GM10248 (cell line): ENCODE measurements at places on chromosomes 16 and 17.
A peak's percentile ranks its signal among the peaks of the same experiment; 100 is the strongest.

- peak; percentile 78 for DNase-seq
Observed at GRCh38 chr16:48353565-48354163, 31.5 kb downstream of the SIAH1 start.

- DNase-seq = no peak
Observed at GRCh38 chr17:65453204-65453931, 108.1 kb downstream of the AXIN2 start.

GRCh38 chr17:50922721-50923405 lies 56.7 kb upstream of the TOB1 start:
- no peak for DNase-seq

- DNase-seq = no peak
Observed at GRCh38 chr17:29787995-29788394, 142.0 kb downstream of the SSH2 start.

GRCh38 chr17:48961516-48962233 lies 6.7 kb downstream of the GIP start:
- no peak for DNase-seq

GRCh38 chr16:86993426-86994110 lies 323.6 kb downstream of the C16orf95 start:
- no peak for DNase-seq

- no peak for DNase-seq
Observed at GRCh38 chr17:17380145-17380925, 77.2 kb downstream of the NT5M start.

DNA sequence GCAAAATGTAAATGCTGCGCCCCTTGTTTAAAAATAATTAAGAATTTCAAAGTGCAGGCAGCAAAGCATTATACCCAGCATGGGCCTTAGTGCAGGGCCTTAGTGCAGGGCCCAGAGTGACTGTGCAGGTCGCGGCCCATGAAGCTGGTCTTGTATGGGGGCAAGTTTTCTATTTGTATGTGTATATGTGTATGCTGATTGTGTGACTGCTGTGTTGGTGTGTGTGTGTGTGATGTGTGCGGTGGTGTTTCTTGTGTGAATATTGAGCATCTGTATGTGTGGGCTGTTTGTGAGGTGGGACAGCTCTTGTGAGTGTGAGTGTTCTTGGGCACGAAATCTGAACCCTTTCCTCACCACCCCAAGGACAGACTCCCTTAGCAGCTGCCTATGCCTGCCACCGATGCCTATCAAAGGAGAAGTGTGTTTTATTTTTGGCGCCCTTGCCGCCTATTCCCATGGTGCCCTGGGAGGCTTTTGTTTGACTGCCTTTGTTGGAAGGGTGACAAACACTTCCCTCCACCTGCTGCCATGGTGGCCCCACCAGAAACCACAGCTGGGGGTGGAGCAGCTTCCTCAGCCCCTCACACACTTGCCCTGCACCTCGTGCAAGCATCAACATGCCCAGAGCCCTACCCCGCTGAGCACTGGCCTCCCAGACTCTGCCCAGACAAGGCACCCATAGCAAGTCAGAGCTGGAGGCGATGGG lies 18.0 kb downstream of the CCR7 start:
- no peak for DNase-seq

DNA sequence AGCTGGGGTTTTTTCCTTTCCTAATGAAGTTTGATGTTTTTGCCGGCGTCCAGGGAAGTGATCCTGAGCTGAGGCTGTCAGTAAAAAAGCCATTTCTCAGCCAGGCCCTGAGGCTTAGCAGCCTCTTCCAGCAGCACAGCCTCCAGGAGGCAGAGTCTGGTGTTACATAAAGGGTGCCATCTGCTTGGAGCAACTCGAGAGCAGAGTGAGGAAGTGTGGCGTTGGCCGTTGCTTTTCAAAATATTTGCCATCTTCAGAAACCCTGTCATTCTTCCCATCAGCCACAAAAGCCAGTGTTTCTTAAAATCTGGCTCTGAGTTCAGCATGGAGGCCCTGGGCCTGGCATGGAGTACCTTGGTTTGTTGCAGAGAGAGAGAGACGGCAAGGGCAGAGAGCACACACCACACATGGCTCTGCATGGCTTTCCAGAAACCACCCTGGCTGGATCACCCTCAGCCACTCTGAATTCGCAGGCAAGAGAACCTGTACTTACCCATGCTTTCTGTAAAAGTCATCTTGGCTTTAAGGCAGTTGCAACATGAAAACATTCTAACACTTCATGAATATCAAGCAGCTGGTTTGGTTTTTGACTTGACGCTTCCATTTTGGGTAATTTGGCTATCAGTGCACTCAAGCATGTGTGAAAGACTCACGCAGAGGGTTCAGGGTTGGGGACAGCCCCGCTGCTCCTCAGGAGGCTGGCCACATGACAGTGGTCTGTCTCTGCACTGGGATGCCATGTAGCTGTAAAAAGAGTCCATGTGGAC lies 21.0 kb downstream of the PMM2 start:
- peak; percentile 75 for DNase-seq

DNA sequence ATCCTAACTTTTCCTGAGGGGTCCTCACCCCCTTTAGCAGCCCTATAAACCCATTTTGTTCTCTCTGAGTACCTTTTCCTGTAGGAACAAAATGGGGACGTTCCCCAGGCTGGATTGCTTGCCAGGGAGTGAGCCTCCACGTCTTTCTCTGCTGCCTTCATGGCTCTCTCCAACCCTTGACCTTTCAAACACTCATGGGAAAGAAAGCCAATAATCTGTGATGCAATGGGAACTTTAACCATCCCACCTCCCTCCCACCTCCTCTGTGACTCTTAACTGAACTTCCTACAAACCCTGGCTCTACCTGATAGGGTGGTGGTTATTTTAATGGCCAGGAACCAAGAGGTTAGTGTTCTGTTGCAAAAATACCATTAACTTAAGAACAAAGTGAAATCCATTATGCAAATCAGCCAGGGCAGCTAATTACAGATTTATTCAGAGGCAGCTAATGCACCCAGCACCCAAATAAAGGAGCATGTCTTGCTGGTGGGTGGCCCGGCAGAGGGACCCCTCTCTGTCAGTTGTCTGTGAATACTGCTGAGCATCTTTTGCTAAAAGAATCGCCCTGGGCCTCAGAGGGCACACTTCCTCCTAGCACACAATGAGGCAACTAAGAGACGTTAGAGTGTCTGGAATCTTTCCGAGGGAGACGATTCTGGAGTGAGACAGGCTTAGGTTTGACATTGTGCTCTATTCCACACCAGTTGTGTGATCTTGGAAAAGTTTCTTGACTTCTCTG lies 3.0 kb downstream of the PIPOX start:
- DNase-seq = no peak

- DNase-seq = no peak
Observed at GRCh38 chr16:47323241-47323640, 137.6 kb downstream of the ITFG1 start.

GRCh38 chr17:7060165-7060891 lies 16.4 kb upstream of the SLC16A11 start:
- DNase-seq = no peak

GRCh38 chr17:66240013-66240412 lies 10.8 kb upstream of the APOH start:
- no peak for DNase-seq

DNA sequence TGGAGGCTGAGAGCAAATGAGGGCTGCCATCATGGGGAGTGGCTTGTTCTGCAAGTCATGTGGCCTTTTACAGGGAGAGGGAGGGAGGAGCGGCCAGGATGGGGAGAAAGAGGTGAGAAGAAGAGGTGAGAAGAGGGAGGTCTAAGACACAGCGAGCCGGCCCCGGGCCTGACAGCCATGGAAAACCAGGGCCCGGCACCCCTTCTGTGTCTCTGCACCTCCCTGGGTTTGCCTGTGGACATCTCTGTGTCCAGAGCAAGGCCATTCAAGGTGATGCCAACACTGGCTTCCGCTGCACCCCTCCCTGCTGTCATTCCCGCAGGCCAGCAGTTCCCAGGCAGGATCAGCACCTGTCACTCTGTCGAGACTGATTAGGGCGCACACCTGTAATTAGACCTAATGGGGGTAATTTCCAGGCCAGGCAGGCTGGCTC lies 75.6 kb downstream of the MGAT5B start:
- no peak for DNase-seq

DNA sequence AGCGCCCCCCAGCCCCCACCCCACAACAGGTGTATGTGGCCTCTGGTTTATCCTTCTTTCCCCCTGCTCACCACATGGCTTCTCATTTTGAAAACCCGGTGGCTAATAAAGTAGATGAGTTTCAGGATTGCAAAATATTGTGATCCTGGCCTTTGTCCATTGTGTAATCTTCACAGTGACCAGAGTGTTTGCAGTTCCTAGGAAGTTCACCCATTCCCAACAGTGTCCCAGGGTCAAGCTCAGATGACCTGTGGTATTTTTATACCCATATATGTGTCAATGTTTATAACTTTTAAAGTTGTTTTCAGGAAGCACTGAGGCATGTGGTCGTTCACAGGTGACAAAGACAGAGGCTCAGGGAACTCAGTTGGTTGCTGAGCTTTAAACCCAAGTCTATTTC lies 721.9 kb downstream of the WWOX start:
- DNase-seq = no peak

GRCh38 chr16:68117884-68118283 lies 32.7 kb downstream of the NFATC3 start:
- DNase-seq = no peak

DNA sequence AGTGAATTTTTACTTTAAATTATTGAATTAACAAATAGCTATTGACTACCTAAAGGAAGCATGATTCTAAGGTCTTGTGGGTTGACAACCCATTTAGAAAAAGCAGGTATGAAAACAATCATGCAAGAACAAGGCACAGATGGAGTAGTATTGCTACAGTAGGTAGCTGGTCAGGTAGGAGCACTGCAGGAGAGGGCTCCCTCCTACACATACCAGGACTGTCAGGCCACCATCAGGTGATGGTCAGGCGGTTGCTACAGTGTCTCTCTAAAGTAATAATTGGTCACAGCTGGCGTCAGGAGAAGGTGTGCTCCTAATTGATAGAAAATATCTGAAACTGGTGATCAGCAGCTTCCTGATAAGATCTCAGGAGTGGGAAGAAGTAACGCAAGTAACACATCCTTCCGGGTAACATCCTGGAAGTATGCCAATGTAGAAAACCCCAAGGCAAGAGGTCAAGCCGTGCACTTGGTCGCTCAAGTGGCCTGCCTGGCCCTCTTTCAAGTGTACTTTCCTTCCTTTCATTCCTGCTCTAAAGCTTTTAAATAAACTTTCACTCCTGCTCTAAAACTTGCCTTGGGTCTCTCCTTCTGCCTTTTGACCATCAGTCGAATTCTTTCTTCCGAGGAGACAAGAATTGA lies 486.5 kb downstream of the TMEM114 start:
- DNase-seq = no peak

- DNase-seq = peak; percentile 80
Observed at GRCh38 chr17:10618202-10618635, 38.9 kb downstream of the MYH3 start.

DNA sequence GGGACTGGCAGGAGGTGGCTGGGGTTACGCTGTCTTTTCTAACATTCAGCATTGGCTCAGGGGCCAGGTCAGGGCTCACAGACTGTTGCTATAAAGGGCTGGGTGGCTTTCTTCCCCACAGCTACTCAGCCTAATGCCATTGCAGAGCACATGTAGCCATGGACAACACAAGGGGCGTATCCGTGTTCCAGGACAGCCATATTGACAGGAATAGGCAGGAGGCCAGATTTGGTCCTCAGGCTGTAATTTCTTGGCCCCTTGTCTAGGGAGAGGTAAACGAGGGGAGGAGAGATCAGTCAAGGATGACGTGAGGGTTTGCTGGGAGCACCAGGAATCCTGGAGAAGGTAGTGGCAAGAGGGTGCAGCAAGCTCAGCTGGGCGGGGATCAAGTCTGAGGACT lies 21.2 kb upstream of the MYO15B start:
- DNase-seq = no peak

DNA sequence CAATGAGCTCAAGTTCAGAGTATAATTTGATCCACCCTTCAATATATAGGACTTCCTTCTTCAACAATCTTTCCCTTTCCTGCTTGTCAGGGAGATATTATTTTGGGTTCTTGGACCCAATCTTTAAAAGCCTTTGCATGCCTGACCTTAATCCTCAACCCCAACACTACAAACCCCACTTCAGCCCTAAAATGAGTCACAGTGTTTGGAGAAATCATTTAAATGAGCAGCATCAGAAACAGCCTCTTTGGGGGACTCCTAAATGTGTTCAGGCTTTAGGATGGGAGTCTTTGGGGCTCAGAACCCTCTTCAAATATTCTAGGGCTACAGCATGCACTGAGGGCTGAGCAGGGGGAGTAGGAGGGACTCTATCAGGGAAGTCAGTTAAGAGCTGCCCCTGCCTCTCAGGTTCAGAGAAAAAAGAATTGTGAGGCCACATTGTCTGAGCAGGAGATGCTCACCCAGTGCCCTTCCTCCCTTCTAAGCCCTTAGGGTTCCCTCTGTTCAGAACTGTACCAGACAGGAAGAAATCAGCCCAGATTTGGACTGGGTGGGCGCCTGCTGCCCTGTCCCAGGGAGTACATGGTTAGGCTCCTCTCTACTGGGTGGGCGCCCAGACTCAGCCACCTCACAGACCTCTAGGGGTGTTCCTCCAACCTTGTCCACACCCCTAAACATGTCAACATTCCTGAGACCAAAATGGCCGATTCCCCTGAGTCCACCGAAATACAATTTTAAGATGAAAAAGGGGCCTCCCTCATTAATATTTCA lies 5.0 kb downstream of the NEUROD2 start:
- no peak for DNase-seq

GRCh38 chr16:22388101-22388644 lies 13.8 kb upstream of the CDR2 start:
- no peak for DNase-seq

GRCh38 chr16:31714903-31715504 lies 158.6 kb upstream of the ZNF267 start:
- peak; percentile 22 for DNase-seq

- no peak for DNase-seq
Observed at GRCh38 chr17:17198281-17198680, 7.9 kb downstream of the PLD6 start.

DNA sequence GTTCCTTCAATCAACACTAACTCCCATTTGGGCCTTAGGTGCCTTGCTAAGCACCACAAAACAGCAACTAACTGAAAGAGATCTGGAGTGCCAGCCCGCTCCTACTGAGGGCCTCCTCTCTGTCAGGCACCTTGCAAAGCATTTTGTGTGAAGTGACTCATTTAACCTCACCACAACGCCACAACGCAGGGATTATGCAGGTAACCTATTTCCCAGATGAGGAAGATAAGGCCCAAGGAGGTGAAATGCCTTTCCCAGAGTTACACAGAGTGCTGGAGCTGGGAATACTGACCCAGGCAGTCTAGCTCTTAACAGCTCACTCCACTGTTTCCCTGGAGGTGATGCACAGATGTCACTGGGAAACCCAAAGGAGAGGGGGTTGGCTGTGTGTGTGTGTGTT lies 32.8 kb downstream of the DRC3 start:
- no peak for DNase-seq

- DNase-seq = no peak
Observed at GRCh38 chr17:57317079-57317478, 60.8 kb downstream of the MSI2 start.
